ENCODE measurements at places on chromosomes 3 and 15. TPM values are rescaled to one million over a fixed set of nuclear protein-coding genes. Genes with fewer than 3 reads are reported as not detected.

DNA sequence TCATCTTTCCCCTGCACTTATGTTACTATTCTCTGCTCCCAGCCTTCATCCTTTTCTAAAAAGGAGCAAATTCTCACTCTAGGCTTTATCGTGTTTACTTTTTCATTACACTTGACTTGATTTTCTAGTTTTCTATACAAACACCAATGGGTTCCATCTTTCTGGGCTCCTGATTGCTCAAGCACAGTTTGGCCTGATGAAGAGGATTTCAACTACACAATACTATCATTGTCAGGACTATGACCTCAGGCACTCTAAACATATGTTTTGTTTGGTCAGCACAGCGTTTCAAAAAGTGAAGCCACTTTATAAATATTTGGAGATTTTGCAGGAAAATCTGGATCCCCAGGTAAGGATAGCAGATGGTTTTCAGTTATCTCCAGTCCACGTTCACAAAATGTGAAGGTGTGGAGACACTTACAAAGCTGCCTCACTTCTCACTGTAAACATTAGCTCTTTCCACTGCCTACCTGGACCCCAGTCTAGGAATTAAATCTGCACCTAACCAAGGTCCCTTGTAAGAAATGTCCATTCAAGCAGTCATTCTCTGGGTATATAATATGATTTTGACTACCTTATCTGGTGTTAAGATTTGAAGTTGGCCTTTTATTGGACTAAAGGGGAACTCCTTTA is 86.2 kb downstream of the TGFBR2 start:
- H3K27me3 ChIP-seq, result no peaks in the 10 kb centered on the region
- DNase-seq, result no peak

DNA sequence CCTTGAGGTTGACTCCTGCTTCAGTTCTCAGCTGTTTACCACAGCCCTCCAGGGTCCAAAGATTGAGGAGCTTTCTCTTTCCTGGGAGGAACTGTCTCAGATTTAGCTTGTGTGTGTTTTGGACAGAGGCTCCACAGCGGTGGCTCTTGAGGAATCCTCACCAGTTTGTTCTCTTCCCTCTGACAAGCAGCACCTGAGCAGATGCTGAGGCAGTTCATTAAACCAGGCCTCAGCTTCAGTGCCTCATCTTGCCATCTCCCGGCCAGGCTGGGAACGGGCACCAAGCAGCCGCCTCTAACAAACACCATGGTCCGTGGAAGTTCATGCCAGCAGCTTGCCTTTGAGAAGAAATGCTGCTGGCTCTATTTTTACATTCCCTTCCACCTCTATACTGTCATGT is 25.8 kb upstream of the TIMP4 start:
- no peak for DNase-seq
- no peaks in the 10 kb centered on the region for H3K36me3 ChIP-seq
- H3K4me3 ChIP-seq, result no peak overlapping the region
- peaks cover 12% of the 10 kb centered on the region for H3K27me3 ChIP-seq
- peaks cover 79% of the 10 kb centered on the region for H3K4me1 ChIP-seq

DNA sequence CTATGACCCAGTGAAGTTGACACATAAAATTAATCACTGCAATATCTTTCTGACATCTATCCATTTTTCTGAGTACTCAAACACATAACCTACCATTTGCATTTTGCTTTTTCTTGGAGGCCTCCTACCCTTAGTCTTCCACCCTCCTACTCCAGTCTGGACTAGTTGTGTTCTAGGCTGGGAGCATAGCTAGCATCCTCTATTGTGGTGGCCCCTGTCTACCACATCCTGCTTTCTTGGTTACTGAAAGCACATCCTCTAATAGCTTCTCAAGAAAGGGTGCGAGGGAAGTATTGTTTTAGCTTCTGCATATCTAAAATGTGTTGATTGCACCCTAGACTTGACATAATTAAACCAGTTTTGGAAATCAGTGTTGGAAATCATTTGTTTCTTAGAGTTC is 176.5 kb downstream of the THSD4 start:
- DNase-seq, result no peak
- peaks cover 15% of the 10 kb centered on the region for H3K27me3 ChIP-seq
- H3K4me1 ChIP-seq, result peaks cover 16% of the 10 kb centered on the region
- no peak overlapping the region for H3K4me3 ChIP-seq
- H3K27ac ChIP-seq, result no peak overlapping the region
- no peaks in the 10 kb centered on the region for H3K36me3 ChIP-seq

DNA sequence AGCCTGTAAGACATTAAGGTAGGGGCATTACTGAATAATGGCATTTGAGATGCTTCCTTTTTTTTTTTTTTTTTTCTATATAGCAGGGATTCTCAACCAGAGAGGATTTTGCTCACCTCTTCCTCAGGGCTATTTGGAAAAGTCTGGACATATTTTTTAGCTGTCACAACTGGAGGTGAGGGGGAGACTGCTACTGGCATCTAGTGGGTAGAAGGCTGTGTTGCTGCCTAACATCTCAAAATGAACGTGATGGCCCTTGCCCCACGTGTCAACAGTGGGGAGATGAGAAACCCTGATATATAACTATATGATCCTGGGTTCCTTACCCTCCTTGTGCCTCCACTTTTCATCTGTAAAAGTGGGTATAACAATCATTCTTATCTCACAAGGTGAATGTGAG is 71.9 kb downstream of the CADPS start:
- no peaks in the 10 kb centered on the region for H3K4me1 ChIP-seq
- no peak overlapping the region for H3K27ac ChIP-seq

- no peaks in the 10 kb centered on the region for H3K36me3 ChIP-seq
- H3K27ac ChIP-seq, result no peak overlapping the region
- H3K27me3 ChIP-seq, result no peaks in the 10 kb centered on the region
- no peaks in the 10 kb centered on the region for H3K4me1 ChIP-seq
- no peak for DNase-seq
Observed at GRCh38 chr3:89434621-89435380, 327.4 kb downstream of the EPHA3 start.

The PIERCE2 gene
- total RNA-seq, result not detected

Data from activated T-cell treated with anti-CD3 and anti-CD28 coated beads, Interleukin-2, amount 50 U/mL, for 72 hours (primary cell).